ENCODE measurements at places on chromosomes 7 and 10.

GRCh38 chr7:111735661-111736551 lies 173.6 kb upstream of the IMMP2L start:
- DNase-seq, result no peak

- DNase-seq, result no peak
These were observed 54.9 kb downstream of the CLIP2 start for GRCh38 chr7:74344132-74344496.

DNA sequence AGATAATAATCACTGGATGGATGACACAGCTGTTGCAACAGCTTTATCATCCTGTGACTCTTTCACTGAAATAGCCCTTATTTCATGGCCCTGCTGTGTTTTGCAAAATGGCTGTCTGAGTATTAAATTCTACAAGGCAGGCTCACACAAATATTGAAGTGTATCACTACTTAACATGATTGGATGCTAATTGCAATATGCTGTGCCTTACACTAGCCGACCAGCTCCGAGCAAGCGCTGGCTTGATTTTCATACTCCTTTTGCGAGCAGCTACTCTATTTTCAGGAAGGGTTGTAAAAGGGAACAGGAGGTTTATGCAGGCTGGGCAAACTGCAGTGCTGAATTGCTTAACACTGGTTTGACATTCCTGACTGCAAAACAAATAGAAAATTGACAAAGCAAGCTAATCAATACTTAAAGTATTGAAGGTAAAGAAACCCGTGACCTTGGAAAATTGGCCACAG lies 121.6 kb downstream of the CACNB2 start:
- DNase-seq, result no peak

GRCh38 chr10:17910125-17910789 lies 41.5 kb upstream of the SLC39A12 start:
- peak; percentile 43 for DNase-seq

DNA sequence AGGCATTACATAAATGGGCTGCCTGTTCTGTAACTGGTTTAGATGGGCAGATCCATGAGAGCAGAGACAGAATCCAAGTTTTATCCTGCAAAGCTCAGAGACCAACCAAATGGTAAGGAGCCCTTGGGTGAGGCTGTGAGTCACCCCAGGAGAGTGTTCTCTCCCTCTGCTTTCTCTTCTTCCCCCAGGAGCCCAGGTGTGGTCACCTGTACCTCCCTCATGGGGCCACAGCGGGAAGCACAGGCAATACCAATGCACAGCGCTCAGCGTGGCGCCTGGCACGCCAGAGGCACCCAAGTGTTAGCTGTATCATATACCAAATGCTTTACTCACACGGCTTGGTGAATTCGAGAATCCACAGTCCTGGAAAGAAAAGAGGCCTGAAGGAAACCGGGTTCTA lies 39.4 kb downstream of the CTBP2 start:
- no peak for DNase-seq

DNA sequence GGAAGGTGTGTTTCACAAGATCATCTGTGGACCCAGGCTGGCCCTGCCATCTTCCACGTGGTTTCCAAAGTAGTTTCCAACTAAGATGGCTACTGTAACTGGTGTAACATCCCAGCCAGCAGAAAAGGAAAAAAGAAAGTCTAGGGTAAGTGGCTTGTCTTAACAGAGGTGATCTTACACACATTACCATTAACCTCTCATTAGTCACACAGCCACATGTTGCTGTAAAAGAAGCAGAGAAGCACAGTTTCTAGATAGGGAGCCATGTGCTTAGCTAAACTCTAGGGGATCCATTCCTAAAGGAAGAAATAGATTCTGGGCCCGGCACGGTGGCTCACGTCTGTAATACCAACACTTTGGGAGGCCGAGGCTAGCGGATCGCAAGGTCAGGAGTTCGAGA lies 54.3 kb downstream of the ZNF438 start:
- DNase-seq, result no peak

- no peak for DNase-seq
These were observed 8.1 kb downstream of the STK32C start for GRCh38 chr10:132299371-132300336.

DNA sequence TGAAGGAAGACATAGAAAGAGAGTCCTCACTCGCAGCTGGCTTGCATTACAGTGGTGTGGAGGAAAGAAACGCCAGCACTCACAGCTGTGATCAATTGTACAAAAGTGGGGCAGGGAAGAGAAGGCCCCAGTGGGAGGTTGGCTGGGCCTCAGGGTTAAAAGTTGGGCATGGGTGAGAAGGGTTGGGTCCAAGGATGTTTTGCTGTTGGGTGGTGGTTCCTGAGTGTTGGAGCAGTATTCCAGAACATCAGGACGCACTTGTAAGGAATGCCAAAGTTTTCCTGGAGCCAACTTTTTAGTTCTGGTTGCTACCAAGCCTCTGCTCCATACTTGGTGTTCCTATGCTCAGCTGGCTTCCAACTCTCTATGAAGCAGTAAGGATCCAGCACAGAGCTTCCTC lies 55.4 kb upstream of the MKRN1 start:
- DNase-seq, result no peak

- DNase-seq, result no peak
These were observed 9.0 kb upstream of the ARMS2 start for GRCh38 chr10:122445469-122445868.

GRCh38 chr10:58969576-58969975 lies 206.9 kb upstream of the PHYHIPL start:
- DNase-seq, result no peak

DNA sequence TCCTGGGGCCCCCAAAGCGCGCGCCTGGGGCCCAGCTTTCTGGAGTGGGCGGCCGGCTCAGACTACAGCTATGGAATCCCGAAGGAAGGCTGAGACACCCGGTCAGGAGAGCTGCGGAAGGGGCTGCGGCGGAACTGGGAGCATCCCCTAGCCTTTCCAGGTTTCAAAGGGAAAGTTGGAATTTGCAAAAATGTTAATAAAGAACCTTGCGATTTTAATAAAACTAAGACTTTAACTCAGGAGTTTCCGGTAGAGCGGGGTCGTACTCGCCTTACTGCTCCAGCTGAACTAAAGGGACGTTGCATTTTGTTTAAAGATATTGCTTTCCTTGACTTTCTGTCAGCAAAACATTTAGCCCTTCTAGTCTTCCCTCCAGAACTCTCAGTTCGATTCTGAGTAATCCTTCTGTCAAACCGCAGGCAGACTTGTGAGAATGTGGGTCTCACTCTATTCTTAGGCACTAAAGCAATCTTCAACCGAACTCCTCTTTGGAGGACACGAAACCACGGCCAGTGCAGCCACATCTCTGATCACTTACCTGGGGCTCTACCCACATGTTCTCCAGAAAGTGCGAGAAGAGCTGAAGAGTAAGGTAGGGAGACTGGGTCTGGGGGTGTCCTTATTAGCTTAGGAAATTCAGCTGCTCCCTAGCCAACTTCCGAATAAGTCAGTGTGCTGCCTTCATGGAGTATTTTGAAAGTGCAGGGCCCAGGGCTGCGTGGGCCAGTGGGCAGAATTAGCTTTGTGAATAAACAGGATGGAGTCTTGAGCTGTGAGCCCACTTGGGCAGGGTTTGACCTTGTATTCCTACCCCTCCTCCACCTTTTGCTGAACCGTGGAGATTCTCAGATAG lies 1.9 kb downstream of the CYP26A1 start:
- DNase-seq, result no peak

- DNase-seq, result no peak
These were observed 39.4 kb downstream of the PFKFB3 start for GRCh38 chr10:6242089-6242488.

- DNase-seq, result peak; percentile 80
These were observed 5.0 kb upstream of the GBX1 start for GRCh38 chr7:151172273-151173141.

DNA sequence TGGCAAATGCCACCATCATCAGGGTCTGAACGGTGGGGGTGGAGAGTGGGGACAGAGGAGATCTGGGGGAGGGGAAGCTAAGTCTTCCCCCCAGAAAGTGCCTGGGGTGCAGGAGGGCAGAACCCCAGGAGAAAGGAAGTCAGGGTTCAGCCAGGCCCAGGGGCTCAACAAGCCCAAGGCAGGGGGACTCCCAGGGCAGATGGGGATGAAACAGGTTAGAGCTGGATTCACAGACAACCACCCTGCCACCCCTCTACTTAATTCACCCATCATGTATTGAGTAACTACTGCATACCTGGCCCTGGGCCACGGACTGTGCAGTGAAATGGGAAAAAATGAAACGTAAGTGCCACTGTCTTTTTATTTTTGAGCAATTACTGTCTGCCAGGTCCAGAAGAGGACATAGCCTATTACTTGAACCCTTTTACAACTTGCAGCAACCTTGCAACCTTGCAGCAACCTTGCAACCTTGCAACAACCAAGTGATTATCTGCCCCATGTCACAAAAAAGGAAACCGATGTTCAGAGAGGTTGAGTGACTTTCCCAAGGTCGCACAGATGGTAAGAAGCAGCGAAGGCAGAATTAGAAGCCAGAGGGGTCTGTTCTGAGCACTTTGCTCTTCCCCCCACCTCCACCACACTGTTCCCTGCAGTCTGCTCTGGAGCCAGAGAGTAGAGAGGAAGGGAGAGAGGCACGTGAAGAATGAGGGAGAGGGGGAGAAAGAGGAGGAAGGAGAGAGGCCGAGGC lies 4.8 kb downstream of the ELN start:
- DNase-seq, result no peak

GRCh38 chr7:110095372-110096052 lies 995.4 kb upstream of the LRRN3 start:
- no peak for DNase-seq

Data from left cardiac atrium (tissue), 4 donors.